ENCODE measurements at places on chromosomes 11 and 22.

DNA sequence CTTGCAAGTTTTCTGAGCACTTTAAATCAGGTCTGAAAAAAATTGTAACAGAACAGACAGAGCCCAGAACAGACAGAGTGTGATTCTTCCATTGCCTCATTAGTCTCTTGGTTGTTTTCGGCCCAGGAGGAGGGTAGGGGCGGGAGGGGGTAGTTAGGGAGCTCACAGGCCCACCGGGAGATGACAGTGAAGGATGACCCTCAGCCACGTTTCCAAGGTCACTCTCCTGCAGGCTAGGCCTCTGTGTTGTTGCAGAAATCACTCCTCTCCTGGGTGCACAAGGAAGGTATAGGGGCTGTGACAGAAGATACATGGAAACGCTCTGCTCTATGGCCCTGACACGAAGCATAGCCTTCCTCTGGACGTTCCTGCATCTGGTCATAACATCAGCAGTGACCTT, 69.3 kb downstream of the ABTB2 start:
- no peak for DNase-seq

DNA sequence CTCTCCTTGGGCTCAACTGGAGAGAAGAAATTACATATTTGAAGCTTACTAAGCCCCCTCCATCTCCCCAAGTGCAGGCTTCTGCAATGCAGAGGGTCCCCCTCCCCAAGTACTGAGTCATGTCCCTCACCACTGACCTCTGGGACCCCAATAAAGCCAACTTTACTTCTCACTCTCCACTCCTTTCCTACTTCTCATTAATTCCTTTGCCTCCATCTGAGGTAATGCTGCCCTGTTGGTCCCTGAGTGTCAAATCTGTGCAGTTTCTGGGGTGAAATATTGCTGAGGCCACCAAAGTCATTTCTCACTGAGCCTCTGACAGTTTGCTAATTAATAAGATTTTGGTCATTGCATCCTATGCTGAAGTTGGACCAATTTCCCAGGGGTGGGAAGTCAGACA, 101.6 kb downstream of the NELL1 start:
- no peak for DNase-seq

- no peak for DNase-seq
These were observed 99.8 kb downstream of the STIM1 start for GRCh38 chr11:3955299-3955665.

- peak; percentile 87 for DNase-seq
These were observed 43.3 kb downstream of the USP35 start for GRCh38 chr11:78231962-78232501.

GRCh38 chr11:63843041-63843440, 4.1 kb downstream of the MARK2 start:
- no peak for DNase-seq

DNA sequence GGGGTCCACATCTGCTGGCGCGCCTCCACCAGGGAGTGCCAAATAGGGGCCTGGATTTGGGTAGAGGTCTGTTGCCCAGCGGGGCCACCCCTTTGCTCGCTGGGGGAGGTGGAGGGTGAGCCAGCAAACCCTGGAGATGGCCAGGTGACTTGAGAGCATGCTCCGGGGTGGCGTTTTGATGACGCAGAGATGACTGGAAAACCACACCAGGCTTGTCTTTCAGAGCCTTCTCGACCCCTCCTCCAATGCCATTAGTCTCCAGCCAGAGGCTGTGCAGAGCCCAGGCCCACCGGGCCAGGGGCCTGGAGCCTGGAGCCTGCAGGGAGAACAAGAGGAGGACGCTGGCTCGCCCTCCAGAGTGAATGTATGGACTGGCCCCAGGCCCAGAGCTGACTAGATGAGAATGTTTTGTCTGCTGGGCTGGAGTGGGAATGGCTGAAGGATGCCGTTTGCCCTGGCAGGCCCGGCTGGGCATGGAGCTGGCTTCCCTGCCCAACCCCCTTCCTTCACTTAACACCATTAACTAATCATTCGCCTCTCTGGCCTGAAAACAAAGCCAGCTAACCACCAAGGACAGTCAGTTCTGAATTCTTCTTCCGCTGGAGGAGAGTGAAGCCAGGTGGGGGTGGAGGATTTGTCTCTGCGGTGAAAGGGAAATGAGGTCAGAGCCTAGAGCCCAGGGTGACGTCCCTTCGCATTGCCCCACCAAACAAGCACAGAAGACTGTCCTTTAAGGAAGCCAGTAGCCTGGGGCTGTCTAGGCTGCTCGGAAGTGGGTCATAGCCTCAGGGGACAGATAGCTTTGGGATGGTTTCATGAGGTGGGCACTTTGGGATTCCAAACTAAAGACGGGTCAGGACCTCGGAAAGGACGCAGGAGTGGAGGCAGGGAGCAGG, 1.6 kb upstream of the MCAM start:
- peak; percentile 71 for DNase-seq

DNA sequence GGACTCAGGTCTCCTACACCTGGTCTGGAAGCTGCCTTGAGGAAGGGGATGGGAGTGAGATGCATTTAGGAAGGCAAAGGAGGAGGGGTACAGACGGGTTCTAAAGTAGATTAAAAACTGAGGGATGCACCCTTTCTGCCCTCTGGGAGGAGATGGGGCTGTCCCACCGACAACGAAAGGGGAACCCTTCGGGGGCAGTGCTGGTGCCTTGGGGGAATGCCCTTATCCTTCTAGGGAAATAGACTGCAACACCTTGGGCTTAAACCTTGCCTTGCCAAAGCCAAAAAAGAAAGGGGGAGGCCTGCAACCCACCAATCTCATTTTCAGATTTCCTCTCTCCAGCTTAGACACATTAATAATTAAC, 89.8 kb downstream of the PLEKHA7 start:
- DNase-seq, result no peak

GRCh38 chr11:37533087-37533486, 935.1 kb upstream of the RAG2 start:
- DNase-seq, result no peak

- no peak for DNase-seq
These were observed 77.9 kb upstream of the ALX4 start for GRCh38 chr11:44387825-44388224.

DNA sequence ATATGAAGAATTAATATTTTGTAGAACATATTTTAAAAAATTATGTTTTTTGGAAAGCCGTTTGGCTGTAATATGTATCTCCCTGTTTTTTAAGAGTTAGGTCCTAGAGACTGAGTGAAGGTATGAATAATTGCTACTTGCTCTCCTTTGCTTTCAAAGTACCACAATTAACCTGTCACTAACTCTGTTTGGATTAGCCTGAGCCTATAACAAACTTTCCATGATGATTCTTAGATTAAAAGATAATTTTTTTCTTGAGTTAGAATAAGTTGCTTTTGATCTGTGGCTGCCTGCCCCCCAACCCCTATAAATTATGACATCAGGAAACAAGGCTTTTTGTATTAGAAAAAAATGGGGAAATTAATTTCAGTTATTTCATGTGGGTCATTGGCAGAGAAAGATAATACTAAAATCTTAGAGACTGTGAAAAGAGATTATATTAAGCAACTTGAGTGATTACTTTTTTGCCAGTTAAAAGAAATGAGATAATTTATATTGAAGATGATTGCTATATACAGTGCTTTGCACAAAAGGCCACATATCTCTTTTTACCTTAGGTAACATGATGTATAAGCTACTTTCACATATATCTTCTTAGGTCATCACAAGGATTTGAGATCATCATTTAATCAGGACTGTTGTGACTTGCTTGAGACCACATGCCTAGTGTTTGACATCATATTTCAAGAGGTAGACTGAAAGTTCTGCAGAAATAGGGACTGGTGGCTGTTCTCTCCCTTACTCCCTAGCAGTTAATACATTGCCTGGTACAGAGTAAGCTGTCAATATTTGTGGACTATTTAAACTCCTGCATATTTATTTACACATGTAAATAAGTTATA, 9.6 kb downstream of the MTMR3 start:
- DNase-seq, result no peak

- peak; percentile 29 for DNase-seq
These were observed 36.9 kb downstream of the PACS1 start for GRCh38 chr11:66106786-66107599.

- DNase-seq, result no peak
These were observed 79.1 kb downstream of the UVRAG start for GRCh38 chr11:75894036-75894585.

- DNase-seq, result no peak
These were observed 27.8 kb downstream of the TSPAN4 start for GRCh38 chr11:870418-870817.

DNA sequence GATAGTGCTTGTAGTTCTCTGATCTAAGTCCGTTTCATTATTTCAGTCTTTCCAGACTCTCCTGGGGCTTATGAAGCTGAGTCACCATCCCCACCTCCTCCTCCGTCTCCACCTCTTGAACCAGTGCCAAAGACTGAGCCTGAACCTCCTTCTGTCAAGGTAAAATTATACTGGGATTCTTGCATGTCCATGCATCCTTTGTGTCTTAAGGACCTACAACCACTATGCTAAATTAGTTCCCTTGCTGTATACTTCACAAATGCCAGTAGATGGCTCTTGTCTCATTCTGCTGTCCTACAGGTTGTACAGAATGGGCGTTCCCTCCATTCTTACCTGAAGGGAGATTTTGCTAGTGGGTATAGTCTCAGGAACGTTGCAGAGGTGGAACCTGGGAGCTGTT, 42.2 kb downstream of the POLD3 start:
- peak; percentile 50 for DNase-seq

DNA sequence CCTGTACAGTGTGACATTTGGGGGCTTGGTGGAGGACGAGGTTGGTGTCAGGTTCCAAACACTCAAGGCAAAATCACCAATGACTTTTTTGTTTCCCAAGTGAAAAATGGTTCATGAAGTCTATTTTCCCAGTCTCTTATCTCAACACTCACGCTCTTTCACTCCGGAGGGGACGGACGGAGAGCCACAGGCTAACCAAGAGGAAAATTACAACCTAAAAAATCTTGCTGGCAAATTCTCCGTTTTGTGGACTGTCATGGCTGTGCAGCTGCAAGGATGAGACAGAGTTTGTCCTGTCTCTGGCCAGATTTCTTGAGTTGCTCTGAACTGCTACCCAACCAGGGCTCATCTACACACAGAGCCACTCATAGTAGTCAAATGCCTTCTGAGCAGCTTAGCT, 101.2 kb downstream of the ABTB2 start:
- DNase-seq, result no peak

- DNase-seq, result no peak
These were observed 12.1 kb upstream of the MOGAT2 start for GRCh38 chr11:75705541-75705940.

DNA sequence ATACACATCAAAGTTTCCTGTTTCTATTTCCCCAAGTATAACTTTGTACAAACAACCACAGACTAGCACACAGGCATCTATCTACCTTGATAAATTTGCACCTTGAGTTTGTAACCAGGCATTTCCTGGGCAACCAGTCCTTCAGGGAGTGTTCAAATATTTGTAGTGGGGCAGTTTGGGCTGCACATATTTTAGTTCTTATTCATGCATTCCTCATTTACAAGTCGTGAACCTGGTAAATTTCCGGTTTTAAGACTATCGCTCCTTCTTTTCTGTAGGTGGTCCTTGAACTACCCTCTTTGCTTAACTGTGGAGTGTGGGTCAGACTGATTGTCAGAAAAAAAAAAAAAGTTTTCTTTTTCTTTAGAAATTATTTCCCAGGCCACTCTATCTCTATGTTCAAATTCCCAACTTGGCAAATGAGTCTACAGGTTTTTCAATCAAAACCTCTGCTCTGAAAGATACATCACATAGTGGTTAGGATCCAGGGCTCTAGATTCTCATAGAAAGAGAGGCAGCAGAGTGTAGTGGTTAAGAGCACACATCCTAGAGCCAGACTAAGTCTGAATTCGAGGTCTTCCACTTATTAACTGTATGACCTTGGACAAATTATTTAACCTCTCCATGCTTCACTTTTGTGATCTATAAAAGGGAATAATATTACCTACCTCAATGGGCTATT, 201.5 kb downstream of the SOX6 start:
- DNase-seq, result peak; percentile 48

- no peak for DNase-seq
These were observed 1.3 kb downstream of the USP28 start for GRCh38 chr11:113874096-113874495.

GRCh38 chr11:9839550-9839949, 175.7 kb downstream of the SWAP70 start:
- no peak for DNase-seq

DNA sequence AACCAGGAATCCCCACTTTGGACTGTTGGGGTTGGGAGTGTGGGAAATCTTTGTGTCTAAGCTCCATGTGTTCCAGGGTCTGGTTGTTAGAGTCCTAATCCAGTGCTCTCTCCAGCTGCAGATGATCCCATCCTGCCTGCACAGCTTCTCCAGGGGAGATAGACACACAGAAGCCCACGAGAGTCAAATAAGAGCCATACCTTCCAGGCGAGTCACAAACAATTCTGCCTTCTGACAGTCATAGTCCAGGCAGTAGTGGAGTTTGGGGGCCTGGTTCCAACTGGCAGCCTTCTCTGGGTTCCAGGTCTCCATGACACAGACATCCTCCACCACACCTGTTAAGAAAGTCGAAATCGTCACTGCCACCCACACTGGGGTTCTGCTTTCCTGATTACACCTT, 32.1 kb downstream of the SYT13 start:
- peak; percentile 41 for DNase-seq

- no peak for DNase-seq
These were observed 143.8 kb downstream of the ST3GAL4 start for GRCh38 chr11:126499131-126499752.

DNA sequence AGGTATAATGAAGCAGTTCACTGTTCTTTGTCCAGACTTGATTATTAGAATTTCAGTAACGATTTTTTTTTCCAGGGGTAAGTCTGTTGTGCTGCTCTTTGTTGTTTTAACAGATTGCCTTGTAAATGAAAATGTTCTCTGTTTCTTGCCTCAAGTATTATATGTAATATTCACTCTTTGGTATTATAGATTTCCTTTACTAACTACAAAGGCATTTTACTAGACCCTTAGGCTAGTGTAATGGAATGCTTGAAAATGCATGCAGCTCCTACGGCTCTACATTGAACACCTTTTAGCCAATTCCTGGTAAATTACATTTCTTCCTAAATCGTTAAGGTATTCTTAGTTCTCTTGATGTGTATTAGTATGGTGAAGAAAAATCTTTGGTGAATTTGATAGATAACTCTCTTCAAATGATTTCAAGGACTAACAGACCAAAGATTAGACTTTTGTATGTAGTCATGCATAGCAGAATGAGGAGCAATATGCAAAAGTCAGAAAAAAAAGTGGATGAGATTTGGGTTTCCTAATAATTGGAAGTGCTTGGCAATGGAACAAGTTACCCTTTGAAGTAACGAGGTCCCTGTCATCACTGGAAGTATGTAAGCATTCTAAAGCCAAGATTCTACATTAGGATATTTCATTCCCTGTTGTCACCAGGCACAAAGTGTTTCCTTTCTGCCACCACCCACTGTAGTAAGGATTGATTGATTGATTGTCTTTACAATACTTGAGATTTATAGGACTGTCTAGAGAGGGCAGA, 113.1 kb downstream of the DBX1 start:
- DNase-seq, result no peak

- DNase-seq, result no peak
These were observed 43.6 kb downstream of the GALNT18 start for GRCh38 chr11:11577932-11578911.

Measured in astrocyte (in vitro differentiated cells and primary cell).